ENCODE measurements at places on chromosomes 6 and 20.

- DNase-seq, result no peak
Observed at GRCh38 chr6:10528158-10528981, 7.2 kb downstream of the GCNT2 start.

DNA sequence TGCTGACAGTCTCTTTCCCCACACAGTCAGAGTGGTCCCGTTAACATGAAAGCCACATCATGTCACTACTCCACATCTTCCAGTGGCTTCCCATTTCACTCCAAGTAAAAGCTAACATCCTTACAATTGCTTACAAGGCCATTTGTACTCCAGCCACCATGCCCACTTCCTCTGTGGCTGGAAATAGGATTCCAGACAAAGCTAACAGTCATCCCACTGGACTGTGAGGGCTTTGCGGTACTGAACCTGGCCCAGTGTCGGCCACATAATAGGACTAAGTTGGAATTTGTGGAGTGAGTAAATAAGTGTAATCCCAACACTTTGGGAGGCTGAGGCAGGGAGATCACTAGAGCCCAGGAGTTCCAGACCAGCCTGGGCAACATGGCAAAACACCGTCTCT, 10.9 kb downstream of the CCM2L start:
- no peak for DNase-seq

DNA sequence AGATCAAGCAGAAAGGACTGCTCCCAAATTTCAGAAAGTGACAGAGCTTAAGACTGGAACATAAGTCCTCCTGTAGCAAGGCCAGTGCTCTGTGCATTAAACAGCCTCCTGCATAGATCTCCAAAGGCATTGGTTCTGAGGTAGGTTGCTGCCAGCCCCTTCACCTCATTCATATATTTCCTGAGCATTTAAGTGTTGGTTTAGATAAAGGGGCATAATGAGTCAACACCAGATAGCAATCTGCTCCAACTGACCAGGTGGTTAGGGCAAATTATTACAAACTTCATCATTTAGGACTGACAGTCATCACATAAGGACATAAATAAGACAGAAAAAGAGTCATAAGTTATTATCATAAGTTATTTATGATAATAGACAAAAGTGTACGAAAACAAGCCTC, 10.7 kb downstream of the PTPRK start:
- no peak for DNase-seq

DNA sequence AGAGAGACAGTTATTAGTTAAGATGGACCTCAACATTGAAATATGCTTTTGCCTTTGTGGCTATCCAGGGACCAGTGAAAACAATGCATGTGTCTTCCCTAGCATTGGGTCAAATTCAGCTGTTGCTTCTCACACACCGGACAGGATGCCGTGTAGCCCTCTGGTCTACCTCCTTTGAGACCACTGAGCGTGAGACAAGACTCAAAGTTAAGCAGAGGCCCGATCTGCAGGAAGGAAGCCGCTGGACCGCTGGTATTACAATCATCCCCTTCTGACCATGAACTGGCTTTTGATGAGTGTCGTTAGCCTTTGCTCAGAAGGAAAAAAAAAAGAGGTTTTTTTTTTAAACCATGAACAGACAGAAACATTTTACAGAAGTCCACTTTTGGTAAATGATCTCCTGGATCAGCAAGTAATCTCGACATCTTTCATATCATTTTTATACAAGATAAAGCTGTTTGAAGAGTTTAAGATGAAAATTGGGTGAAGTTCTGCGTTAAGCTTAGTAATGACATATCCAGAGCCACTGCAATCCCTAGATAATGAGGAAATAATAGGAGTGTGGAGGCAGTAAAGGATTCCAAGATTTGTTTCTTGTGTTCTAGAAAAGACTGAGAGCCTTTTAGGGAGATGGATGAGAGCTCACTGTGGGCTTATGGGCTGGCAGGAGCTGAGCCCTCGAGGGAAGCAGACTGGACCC, 622.8 kb downstream of the QKI start:
- DNase-seq, result no peak

GRCh38 chr6:120553353-120553752, 780.9 kb downstream of the TBC1D32 start:
- DNase-seq, result no peak

GRCh38 chr6:136254851-136255466, 4.8 kb upstream of the MTFR2 start:
- DNase-seq, result no peak

DNA sequence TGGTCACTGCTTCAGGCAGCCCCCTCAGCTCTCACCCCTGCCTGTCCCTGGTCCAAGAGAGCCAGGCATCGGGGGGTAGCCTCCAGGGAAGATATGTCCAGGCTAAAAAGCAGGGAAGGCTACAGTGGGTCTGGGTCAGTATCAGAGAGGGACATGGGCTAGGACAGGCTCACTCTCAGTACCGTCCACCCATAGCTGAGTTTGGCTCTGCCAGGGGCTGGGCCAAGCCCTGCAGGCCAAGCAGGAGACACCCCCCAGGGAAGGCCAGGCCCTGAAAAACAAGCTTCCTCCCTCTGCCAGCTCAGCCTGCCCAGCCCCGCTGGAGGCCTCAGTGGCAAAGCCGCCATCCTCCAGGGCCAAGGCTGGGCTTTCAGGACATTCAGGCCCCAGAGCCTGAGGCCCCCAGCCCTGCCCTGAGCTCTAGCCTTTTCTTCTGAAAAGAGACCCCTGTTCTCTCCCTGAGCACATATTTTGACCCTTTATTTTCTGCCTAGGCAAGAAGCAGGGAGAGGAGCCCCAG, 28.6 kb upstream of the TGM2 start:
- no peak for DNase-seq

DNA sequence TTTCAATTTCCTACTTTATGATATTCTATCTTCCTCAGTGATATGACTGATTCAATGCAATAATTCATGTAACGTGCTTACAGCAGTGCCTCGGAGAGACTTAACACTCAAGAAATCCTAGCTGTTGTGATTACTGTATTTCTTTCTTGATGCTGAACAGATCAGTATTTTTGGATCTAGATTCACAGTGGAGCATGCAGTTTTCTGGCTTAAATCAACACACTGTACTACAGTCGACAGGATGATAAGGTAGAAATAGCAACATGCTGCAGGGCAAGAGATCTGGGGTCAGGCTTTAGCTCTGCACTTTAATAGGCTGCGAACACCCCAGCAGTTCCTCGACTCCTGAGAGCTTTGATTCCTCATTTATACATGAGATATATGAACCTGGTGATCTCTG, 161.0 kb downstream of the AIG1 start:
- no peak for DNase-seq

GRCh38 chr20:18018100-18018499, 39.6 kb downstream of the OVOL2 start:
- DNase-seq, result no peak

GRCh38 chr20:56483970-56484369, 15.5 kb downstream of the RTF2 start:
- no peak for DNase-seq

DNA sequence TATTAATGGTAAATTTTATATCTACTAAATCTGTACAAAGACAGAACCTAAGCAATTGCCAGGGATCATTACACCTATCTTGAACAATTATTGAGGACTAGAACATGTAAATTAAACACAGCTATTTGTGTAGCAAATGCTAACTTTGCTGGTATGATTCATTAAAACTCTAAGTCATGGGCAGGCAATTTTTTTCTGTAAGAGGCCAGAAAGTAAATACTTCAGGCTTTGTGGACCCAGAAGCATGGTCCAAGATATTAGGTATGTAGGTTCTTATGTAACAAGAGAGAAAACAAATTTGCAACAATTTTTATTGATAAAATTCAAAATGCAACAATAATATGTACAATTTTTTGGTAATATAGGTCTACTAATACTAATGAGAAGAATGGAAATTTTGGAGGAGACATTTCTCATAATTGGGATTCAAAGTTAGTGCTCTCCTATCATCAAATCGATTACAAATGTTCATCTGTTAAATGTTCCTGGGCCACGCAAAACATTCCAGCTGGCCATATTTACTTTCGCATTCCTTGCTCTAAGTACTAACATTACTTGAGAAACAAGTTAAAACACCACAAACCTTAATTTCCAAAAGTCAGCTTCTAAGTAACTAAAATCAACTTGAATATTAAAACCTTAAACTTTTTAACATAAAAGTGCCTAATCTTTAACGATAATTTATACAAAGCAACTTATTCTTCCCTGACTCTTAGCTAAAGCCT, 4.3 kb downstream of the TMEM30A start:
- DNase-seq, result no peak

DNA sequence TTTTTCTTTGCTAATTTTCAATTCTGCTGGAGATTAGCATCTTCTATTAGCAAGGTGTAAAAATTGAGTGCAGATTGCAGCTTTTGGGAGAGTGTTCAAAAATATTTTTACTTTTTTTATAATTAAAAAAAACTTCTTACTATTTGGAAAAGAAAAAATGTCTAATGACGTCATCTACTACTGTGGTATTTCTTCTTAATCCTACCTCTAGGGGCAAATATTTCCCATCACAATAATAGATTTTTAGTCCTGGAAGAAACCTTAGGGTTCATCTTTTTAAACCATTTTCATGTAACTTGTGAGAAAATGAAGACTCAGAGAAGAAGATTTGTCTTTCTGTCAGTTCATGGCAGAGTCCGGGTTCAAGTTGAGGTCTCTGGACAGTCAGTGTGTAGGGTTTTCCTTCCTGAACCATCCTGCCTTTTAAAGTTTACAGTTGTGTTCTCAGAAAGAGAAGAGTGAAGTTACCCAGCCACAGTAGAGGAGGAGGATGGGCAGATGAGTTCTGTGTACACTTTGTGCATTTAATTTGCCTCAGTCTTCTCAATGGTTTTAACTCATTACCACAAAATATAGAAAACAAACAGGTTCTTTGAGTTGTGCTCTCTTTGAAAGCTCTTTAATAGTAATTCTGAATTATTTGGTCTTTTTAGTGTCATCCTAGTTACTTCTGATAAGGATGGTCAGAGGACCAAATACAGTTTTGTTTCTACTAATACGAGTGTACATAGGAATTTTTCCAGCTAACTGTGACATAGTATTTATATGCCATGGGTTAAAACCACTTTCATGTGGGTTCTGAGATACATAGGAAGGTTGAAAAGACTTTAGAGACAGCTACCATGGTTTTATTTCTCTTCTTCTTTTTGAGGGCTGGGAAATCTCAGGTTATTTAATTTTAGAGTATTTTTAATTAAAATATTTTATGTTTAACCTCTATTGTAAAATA, 184.7 kb downstream of the CDKAL1 start:
- no peak for DNase-seq

- no peak for DNase-seq
Observed at GRCh38 chr6:122853259-122853995, 64.4 kb downstream of the SMPDL3A start.

- peak; percentile 59 for DNase-seq
Observed at GRCh38 chr6:83199863-83200225, 6.7 kb downstream of the RWDD2A start.

DNA sequence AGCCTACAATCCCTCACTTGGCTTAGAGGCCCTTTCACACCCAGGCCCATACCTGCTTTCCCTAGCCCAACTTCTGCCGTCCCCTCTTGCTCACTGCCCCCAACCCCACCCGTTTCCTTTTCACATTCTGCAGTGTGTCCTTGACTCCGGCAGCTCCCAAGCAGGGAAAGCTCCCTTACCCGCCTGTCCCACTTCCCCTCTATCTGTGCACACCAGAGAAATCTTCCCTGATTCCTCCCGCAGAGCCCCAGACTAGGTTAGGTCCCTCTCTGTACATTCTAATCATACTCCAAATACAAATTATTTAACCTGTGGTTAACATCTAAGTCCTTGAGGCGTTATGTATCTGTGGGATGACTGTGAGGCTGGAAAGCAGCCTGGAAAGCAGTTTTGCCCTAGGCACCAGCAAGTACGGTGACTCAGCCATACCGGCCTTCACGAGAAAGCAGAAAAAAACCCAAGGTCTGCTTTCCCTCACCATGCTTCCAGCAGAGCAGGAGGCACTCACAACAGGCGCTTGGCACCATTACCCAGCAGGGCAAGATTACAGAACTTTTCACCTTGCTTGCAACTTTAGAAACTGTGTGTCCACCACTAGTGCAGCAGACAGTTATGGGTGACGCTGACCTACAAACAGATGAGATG, 22.3 kb downstream of the ELOVL5 start:
- DNase-seq, result peak; percentile 88

DNA sequence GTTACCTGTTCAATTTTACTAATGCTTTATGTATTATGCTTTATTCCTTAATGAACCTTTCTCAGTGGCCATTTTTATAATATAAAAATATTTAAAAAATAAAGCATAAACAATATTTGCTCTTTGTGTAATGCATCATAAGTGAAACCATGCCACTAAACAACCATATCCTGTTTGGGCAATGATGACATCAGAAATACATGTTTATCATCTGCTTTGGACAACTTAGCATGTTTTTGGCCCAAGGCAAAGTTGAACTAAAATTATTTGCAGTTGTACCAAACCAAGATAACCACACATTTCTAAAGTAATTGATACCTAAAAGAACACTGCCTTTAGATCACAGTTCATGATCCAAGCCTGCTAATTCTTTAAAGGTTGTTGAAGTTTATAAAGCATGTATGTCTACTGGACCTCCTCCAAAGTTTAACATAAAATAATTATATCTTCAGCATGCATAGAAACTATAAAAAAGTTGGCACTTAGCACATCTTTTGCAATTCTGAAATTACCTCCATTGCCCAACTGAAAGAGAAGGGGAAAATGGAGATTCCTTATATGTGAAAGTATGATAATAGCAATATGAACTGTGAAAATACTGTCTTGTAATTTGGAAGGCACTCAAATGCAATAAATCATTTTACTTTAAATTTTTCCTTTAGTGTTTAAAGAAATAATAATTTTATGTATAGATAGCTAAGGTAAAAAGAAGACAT, 325.6 kb upstream of the RUNX2 start:
- no peak for DNase-seq

DNA sequence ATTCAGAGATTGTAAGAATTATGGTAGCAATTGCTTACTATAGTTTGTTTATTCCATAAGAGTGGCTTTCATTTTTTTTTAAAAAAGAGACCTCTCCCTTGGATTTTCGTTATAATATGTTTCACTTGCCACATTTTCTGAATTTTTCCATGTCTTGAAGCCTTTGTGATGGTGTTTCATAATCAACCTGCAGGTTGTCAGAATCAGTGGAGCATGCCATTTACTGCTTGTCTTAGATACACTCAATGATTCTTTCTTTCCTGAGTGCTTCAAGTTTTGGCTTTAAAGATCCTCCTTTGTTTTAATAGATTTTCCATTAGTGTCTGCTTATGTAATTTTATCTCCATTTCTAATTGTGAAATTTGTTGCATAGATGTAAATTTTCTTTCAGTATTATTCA, 31.2 kb downstream of the KCNQ5 start:
- no peak for DNase-seq

DNA sequence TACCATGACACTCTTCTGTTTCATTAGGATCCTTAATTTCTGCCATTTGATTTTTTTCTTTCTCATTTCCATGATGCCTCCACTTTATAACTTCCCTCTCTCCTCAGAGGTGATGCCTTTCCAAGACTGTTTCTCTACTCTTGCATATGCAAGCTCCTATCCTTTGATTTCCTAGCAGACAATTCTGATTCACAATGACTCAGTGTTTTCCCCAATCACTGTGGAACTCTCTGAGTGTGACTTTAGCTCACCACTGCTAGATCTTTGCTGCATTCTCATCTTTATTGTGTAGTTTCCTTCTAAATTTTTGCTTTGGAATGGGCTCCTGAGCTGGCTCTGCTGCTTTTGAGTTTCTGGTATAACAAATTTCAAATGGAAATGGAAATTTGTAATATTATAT, 184.9 kb downstream of the TINAG start:
- DNase-seq, result peak; percentile 66

- DNase-seq, result no peak
Observed at GRCh38 chr20:14219801-14220461, 117.5 kb downstream of the FLRT3 start.
